Activated naive CD4-positive, alpha-beta T cell treated with anti-CD3 and anti-CD28 coated beads, Interleukin-2, amount 10 ng/mL, durations not matched to agents 7 days and 5 days (primary cell): ENCODE measurements at places on chromosomes 5 and 9.
A peak's percentile ranks its signal among the peaks of the same experiment; 100 is the strongest.

DNA sequence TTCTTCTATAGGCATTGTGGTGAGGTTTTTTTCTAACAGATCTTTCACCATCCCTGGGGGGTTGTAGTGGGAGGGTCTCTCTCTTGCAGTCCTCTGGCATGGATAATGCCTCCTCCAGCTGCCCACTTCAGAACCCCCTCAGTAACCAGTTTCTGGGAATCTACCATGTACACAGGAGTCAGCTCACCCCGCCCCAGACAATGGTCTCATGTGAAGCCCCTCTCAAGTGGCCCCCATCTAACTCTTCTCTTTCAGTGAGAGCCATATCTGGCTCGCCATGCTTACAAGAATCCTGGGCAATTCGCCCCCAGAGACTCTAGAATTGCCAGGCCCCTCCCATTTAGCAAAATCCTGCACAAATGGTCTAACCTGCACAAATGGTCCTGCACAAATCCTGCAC, 144.4 kb upstream of the FSTL4 start:
- H3K4me1 ChIP-seq = no peaks in the 10 kb centered on the region
- H3K36me3 ChIP-seq = no peaks in the 10 kb centered on the region
- no peak overlapping the region for H3K4me3 ChIP-seq
- no peak overlapping the region for H3K27ac ChIP-seq

- H3K27ac ChIP-seq = no peak overlapping the region
- no peak for DNase-seq
- H3K4me1 ChIP-seq = no peaks in the 10 kb centered on the region
These were observed 148.0 kb downstream of the MEF2C start for GRCh38 chr5:88734983-88735382.

GRCh38 chr5:43646992-43647391, 44.0 kb downstream of the NNT start:
- H3K27ac ChIP-seq = no peak overlapping the region
- DNase-seq = no peak
- H3K4me3 ChIP-seq = no peak overlapping the region
- H3K36me3 ChIP-seq = peaks cover 45% of the 10 kb centered on the region
- no peaks in the 10 kb centered on the region for H3K27me3 ChIP-seq
- H3K4me1 ChIP-seq = no peaks in the 10 kb centered on the region

GRCh38 chr5:149013796-149014195, 49.1 kb downstream of the SH3TC2 start:
- H3K4me1 ChIP-seq = no peaks in the 10 kb centered on the region
- no peak overlapping the region for H3K4me3 ChIP-seq
- peaks cover 3% of the 10 kb centered on the region for H3K27me3 ChIP-seq
- H3K27ac ChIP-seq = no peak overlapping the region

DNA sequence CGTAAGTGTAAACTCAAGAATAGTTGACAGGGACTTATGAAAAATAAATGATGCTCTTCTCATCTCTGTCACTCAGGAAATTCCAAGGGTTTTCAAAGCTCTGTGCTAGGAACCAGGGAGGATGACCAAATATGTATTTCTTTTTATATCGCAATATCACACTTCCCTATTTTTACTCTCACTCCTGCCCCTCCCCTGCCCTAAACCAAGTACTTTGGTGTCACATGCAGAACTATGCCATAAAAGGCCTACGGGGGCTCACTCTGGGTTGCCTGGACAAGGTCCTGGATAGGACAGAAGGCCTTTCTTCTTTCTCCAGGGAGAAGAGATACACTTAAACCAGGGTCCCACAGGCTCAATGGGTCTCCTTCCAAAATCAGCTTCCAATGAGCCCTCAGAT, 8.3 kb upstream of the RETREG1 start:
- no peak overlapping the region for H3K27ac ChIP-seq
- no peak overlapping the region for H3K4me3 ChIP-seq
- no peaks in the 10 kb centered on the region for H3K27me3 ChIP-seq
- peaks cover 62% of the 10 kb centered on the region for H3K4me1 ChIP-seq
- DNase-seq = no peak
- peaks cover 2% of the 10 kb centered on the region for H3K36me3 ChIP-seq

DNA sequence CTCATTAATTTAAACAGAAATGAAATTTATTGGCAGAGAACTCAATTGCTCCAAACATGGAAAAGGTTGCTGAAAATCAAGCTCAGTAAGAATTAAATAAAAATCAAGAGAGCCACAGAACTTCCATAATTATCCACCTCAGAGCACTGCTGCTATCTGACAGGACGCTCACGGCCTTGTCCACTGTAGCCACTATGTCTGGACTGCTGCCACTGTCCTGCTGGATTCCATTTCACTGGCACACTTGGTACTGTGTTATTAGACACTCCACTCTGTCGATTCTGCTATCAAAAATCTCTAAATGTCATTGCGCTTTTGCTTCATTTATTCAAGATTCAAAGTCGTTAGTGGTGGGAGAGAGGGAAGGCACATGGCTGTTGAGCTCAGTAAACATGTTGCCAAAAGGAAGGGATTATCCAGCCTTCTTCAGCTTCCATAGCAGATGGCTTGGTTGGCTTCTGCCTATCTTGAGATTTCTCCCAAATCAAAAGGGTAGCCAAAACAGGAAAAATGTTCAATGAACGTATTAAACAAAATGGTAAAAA, 815.0 kb downstream of the CDH18 start:
- no peak overlapping the region for H3K4me3 ChIP-seq
- no peak for DNase-seq
- no peaks in the 10 kb centered on the region for H3K36me3 ChIP-seq
- no peaks in the 10 kb centered on the region for H3K27me3 ChIP-seq
- H3K4me1 ChIP-seq = no peaks in the 10 kb centered on the region
- no peak overlapping the region for H3K27ac ChIP-seq

DNA sequence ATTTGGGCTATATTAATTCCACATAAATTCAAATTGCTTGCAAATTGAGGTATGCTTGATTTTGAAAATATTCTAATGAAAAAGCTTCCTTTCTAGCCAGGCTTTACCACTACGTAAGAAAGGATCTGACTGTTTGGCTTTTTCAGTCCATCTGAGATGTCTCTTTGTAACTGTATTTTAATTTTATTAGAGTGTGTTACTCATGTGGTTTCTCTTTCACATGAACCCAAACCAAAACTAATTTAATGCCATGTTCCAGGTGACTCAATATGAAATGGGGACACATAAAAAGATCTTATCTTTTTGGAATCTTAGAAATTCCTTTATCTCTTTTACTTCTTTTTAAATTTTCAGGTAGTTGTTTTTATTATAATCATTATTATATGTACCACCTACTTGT, 85.3 kb downstream of the NFIB start:
- H3K4me1 ChIP-seq = no peaks in the 10 kb centered on the region
- H3K27me3 ChIP-seq = no peaks in the 10 kb centered on the region
- no peak overlapping the region for H3K4me3 ChIP-seq
- no peak for DNase-seq

DNA sequence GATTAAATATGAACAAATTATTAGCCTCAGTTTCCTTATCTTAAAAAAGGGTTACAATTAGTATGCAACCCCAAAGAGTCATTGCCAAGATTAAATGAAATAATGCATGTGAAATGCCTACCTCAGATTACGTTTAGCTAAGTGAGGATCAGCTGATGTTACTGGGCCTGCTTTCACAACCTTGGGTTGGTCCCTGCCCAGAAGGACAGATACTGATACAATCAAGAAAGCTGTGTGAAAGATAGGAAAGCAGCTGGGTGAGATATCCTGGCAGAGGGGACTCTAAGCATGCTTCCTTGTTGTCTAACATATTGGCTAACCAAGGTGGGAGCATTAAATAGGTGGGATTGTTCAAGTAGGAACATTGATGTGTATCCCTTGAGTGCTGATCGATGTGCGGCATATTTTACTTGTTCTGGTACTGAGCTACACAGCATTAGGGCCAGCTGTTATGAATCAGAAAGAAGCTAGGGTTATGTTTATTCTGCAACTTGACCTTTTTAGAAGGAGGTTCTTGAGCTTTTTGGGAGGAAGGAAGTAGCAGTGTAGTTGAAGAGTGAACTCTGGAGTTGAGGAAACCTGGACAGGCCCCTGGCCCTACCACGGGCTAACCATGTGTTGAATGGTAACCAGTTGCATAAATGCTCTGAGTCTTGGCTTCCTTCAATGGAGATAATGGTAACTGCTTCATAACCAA, 28.9 kb downstream of the SNX24 start:
- H3K4me3 ChIP-seq = no peak overlapping the region
- H3K27ac ChIP-seq = no peak overlapping the region
- peaks cover 6% of the 10 kb centered on the region for H3K4me1 ChIP-seq
- peaks cover 9% of the 10 kb centered on the region for H3K27me3 ChIP-seq
- no peaks in the 10 kb centered on the region for H3K36me3 ChIP-seq

DNA sequence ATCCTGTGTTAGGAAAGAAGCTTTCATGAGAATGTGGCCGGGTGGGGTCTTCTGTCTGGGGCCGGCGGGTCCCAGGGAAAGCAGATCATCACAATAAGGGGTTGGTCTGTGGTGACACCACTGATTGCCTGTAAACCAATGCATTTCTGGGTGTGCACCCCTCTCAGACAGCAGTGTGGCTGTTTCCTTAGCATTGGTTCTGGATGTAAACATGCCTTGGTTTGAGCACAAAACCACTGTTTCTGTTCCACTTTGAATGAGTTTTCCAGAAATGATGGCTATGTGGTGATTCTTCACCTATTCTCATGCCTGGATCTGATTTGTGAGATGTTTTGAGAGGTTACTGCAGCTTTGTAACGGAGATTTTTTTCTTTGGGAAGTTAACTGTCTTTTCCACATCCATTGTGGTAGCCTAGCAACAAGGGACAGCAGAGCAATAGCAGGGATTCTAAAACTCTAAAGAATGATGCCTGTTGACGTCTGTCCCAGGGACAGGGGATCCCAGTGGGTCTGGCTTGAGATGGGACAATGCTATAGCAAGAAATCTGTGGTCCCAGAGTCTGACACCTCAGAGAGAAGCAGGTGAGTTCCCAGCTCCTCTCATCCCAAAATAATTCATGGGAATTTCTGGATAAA, at the start of gene CCDC192:
CCDC192 (plus strand) TSS at position 466 of the 636 bp plus-strand sequence; CDS start at position 521, 55 bp downstream.
- H3K36me3 ChIP-seq = no peaks in the 10 kb centered on the region
- no peaks in the 10 kb centered on the region for H3K4me1 ChIP-seq
- no peak for DNase-seq
- H3K27ac ChIP-seq = no peak within 1 kb of the TSS
- no peaks in the 10 kb centered on the region for H3K27me3 ChIP-seq

DNA sequence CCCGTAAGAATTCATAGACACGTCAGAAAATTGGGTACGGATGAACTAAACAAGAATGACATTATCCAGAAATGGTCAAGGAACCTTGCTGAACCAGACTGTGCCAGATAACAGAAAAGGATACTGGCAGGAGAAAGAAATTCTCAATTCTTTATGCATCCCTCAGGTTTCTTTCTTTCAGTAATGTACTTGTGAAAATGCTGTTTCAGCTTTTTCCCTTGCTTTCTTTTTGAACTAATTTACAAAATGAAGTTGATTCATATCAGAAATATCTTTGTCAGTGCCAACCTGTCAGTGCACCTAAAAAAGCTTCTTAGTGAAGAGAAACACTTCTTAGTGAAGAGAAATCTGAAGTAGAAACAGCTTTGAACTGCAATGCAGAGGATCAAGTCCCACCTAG, 643.6 kb upstream of the RORB start:
- H3K27ac ChIP-seq = no peak overlapping the region
- H3K27me3 ChIP-seq = no peaks in the 10 kb centered on the region
- no peak for DNase-seq
- H3K4me3 ChIP-seq = no peak overlapping the region
- H3K4me1 ChIP-seq = no peaks in the 10 kb centered on the region
- H3K36me3 ChIP-seq = no peaks in the 10 kb centered on the region

DNA sequence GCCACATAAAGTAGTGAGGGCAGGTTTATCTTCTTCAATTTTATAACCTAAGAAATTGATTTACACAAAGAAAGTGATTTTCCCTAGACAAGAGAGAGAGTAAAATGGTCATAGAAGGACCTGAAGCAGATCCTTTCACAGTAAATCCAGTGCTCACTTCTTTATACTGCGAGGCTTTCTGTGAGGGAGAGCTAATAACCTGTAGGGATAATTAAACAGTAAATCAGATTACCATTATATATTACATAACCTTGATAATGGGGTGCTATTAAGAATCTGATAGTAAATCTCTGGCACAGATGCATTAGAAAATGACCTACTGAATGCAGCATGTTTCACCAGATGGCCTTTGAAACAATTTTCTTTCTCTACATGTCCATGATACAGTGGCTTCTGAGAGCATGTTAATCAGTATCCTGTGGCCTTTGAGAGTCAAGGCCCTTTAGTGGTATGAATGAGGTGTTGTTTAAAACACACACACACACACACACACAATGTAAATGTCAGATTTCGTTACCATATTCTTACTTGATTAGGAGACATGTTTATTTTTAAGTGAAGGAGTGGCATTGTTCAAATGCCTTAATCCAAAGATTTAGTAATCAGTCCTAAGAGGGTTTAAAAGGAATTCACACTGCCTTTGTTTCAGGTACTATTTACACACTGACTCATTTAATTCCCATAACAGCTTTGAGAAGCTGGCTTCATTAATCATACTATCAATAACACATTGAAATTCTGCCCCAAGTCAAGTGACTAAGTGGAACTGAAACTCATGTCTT, 124.7 kb downstream of the ALDH1A1 start:
- no peak overlapping the region for H3K4me3 ChIP-seq
- H3K4me1 ChIP-seq = no peaks in the 10 kb centered on the region
- no peak overlapping the region for H3K27ac ChIP-seq
- no peaks in the 10 kb centered on the region for H3K36me3 ChIP-seq
- peaks cover 4% of the 10 kb centered on the region for H3K27me3 ChIP-seq

DNA sequence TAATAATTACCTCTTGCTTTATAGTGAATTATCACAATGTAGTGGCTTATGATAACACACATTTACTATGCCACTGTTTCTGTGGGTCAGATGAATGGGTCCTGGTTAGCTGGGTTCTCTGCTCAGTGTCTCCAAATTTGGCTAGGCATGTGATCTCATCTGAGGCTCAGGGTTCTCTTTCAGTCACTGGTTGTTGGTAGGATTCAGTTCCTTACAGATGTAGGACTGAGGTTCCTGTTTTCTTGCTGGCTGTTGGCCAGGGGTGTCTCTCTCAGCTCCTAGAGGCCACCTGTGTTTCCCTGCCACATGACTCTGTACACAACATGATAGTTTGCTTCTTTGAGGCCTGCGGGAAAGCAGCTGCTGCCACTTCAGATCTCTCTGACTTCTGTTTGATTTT, 7.1 kb downstream of the NFX1 start:
- H3K4me3 ChIP-seq = no peak overlapping the region
- peaks cover 71% of the 10 kb centered on the region for H3K4me1 ChIP-seq
- H3K36me3 ChIP-seq = peaks cover 65% of the 10 kb centered on the region
- H3K27ac ChIP-seq = peak overlapping the region; percentile 73
- DNase-seq = peak; percentile 33

GRCh38 chr5:153569036-153569435, 78.6 kb downstream of the GRIA1 start:
- H3K27me3 ChIP-seq = no peaks in the 10 kb centered on the region
- H3K36me3 ChIP-seq = no peaks in the 10 kb centered on the region
- DNase-seq = no peak
- no peak overlapping the region for H3K4me3 ChIP-seq
- no peaks in the 10 kb centered on the region for H3K4me1 ChIP-seq

GRCh38 chr5:2381861-2382260, 369.6 kb downstream of the IRX2 start:
- no peak overlapping the region for H3K4me3 ChIP-seq
- no peak for DNase-seq
- no peaks in the 10 kb centered on the region for H3K4me1 ChIP-seq
- H3K27me3 ChIP-seq = no peaks in the 10 kb centered on the region
- H3K27ac ChIP-seq = no peak overlapping the region
- no peaks in the 10 kb centered on the region for H3K36me3 ChIP-seq

- H3K4me1 ChIP-seq = peaks cover 25% of the 10 kb centered on the region
- H3K4me3 ChIP-seq = no peak overlapping the region
- no peak for DNase-seq
- no peaks in the 10 kb centered on the region for H3K27me3 ChIP-seq
- peaks cover 23% of the 10 kb centered on the region for H3K36me3 ChIP-seq
- no peak overlapping the region for H3K27ac ChIP-seq
These were observed 11.9 kb downstream of the GIN1 start for GRCh38 chr5:103108086-103108485.
